ENCODE measurements at places on chromosomes 5 and 9.

- DNase-seq, result no peak
These were observed 68.8 kb downstream of the ITGA1 start for GRCh38 chr5:52856564-52856963.

DNA sequence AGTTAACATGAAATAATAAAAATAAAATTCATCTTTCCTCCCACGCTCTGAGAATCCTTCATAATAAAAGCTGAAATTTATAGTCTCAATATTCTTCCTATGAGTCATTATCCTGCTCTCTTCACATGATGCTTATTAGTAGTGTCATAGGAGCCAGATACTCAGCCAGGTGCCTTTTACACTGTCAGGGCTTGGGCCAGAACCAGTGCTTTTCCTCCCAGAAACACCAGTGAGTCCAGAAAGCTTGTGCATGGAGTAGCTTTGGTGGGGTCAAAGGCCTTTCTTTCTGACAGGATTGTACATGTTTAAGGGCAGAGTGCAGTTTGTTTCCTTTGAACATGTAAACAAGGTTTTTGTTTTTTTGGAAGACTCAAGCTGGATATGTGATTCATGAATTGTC is 6.8 kb downstream of the LSM11 start:
- DNase-seq, result no peak

- no peak for DNase-seq
These were observed 794.4 kb upstream of the ACO1 start for GRCh38 chr9:31590091-31590490.

DNA sequence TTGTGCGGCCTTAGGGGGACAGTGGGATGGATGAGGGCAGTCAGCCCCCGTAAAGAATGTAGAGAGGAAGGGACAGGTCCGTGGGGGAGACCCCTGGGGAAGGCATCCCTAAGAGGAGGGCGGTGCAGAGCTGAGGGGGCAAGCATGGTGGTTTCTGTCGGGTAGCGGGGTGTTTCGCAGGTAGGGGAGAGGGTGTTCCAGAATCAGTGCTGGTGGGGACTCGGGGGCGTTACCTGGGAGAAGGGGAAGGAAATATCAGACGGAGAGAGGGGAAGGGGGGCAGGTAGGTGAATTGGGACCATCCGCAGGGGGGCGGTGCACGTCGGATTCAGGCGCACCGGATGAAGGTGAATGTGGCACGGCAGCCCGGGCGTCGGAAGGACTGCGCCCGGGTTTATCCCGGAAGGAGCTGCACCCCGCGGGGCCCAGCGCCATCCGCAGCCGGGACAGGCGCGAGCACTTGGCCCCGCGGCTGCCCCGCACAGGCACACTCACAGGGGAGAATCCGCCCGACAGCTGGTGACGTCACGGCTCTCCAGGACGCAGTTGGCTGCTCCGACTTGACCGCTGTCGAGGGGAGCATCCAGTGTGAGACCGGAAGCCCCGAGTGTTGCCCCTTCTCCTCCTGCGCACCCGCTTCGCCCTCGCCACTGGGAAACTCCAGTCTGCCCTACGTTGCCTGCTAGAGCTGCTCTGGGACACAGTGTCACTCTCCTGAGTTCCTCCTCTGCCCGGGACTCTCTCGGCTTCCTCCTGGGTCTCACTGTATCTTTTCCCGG is 1.3 kb downstream of the CD72 start:
- peak; percentile 82 for DNase-seq

DNA sequence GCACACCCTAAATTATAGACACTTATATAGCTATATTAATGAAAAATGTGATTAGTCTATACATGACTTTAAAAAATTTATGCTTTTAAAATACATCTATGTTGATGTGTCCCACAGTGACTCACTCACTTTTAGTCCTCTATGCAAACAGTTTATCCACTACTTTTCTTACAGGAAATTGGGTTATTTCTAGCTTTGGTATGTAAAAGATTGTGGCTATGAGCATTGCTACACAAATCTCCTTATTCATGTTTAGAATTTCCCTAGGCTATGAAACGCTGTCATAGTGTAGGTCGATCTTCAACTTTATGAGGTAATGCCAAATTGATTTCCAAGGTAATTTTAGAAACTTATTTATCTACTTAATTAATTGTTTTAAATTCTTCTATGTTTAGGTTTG is 687.4 kb downstream of the PRR16 start:
- no peak for DNase-seq

DNA sequence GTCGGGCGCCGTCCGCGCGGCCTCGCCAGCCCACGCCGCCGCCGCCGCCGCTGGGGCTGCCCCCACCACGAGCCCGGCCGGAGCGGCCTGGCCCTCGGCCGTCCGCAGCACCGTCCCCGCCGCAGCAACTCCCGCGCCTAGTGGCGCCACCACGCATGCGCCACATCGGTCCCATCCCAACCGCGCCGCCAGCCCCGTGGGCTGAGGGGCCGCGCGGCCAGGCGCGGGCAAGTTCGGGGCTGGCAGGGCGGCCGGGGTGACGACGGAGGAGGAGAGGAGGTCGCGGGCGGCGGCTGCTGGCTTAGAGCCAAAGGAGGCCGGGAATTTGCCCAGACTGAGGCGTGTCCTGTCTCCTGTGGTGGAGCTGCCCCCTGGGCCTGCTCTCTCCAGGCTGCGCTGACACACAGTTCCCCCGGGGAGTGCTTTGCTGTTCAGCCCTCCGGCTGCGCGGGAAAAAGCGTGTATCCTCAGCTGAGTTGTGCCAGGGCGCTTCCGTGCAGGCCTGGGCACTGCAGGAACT is at the start of gene TUSC1:
TUSC1 (minus strand) TSS at position 298 of the 520 bp plus-strand sequence; CDS start at position 166, 132 bp downstream.
- DNase-seq, result no peak

GRCh38 chr5:39148983-39149534 is 70.3 kb downstream of the FYB1 start:
- peak; percentile 72 for DNase-seq

DNA sequence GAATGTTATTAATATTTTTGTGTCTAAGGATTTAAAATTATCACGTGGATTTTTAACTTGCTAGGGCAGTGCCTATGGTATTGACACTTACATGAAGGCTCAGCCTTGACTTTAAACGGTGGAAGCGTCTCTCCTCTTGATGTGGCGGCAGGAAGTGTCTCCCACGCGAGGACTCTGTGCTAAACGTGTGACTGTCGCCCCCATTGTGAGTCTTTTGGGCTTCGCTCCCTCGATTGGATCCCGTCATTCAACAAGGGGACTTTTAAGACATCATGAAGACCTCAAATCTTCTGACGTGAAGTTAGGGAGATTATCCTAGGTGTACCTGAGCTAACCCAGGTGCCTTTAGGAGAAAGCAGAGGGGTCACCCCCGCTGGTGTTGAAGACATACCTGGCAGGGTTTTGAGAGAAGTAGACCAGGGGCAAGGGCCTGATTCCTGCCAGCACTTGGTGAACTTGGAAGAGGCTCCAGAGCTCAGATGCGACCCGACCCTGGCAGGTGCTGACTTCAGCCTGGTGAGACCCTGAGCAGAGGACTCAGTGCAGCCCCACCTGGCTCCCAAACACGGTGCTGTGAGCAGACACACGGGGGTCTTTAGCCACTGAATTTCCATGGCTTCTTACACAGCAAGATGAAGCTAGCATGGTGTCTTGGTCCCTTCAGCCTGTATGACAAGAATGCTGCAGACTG is 55.7 kb upstream of the IRX4 start:
- no peak for DNase-seq

GRCh38 chr5:109998208-109998607 is 308.5 kb downstream of the MAN2A1 start:
- no peak for DNase-seq

- no peak for DNase-seq
These were observed 866 bp upstream of the SEMA6A start for GRCh38 chr5:116575326-116576052.

DNA sequence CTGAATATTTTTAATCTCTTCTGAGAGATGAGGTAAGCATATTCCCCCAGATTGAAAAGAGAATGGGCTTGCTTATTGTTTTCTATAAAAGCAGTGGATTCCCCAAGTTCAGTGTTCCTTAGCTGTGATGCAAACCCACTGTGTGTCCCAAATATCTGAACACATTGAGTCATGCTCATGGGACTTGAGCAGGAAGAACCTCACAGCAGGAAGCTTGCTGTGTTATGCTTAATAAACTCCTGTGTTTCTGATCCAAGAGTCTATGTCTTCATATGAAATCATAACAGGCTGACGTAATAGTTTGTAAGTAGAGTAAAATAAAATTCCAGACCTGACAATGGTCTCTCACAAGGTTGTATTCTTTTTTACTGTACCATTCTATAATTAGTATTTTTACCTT is 24.8 kb upstream of the LOX start:
- DNase-seq, result no peak

- DNase-seq, result no peak
These were observed 43.1 kb downstream of the MED27 start for GRCh38 chr9:132036521-132036920.

GRCh38 chr9:84856181-84856632 is 186.7 kb downstream of the NTRK2 start:
- DNase-seq, result no peak

DNA sequence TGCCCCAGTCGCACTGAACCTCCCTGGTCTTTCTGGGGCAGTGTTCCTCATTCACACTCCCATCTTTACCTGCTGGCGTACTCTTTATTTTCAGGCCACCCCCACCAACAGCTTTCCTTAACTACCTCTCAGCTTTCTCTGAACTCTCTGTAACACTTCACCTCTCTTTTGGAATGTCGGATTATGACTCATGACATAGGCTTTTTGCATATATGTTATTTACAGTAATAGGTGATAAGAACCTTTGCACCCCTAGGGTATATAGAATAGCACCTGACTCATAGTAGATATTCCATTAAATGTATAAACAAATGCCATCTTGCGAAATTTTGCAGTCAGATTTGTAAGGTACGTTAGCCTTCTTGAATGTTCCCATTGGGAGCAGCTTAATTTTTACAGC is 52.9 kb upstream of the MIER3 start:
- no peak for DNase-seq

GRCh38 chr5:68565427-68565826 is 349.9 kb downstream of the PIK3R1 start:
- DNase-seq, result peak; percentile 64

GRCh38 chr9:86494644-86495111 is 140.5 kb upstream of the TUT7 start:
- no peak for DNase-seq

DNA sequence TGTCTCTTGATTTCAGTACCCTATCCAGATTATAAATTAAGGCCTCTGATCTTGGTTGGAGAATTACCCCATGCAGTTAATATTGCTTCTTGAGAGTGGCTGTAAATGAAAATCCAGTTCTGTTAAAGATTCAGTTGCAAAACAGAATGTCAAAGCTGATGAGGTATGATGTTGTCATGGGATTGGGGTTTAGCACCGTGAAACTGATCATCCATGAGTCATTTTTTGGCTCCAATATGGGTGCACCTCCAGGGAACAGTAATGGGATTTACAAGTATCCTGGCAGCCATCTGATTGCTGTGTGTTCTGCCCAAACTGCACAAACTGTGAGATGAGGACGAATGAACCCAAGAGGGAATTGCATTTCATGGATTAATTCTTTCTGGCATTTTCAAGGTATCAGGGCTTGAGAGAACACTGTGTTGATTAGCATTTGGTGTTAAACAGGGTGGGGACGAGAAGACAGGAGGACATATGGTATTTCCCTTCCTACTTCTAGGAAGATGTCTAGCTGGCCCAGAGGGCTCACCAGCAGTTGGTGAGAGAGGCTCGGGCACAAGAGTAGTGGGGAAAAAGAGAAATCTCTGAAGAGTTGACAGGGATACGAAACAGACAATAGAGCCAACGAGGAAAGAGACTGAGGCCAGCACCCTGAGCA is 214.7 kb downstream of the GAS1 start:
- no peak for DNase-seq

DNA sequence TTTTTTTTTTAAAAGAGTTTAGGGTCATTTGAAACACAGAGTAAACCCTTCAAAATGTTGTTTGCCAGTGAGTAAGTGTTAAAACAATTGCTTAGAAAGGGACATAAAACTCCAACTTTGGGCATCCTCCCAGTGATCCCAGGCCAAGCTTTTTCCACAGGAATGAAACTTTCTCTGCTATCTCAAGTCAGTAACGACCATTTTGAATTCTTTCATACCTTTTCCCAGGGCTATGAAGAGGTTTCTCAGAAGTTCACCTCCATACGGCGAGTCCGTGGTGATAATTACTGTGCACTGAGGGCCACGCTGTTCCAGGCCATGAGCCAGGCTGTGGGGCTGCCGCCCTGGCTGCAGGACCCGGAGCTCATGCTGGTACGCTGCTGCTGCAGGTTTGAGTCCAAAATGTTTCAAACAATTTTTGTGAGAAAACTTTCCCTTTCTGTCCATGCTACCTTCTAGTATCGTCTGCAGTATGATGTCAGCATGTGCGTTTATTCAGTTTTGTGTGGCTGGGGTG is 16.8 kb downstream of the OTULIN start:
- no peak for DNase-seq

GRCh38 chr5:158084292-158084691 is 225.3 kb upstream of the CLINT1 start:
- DNase-seq, result no peak

GRCh38 chr9:134360897-134361296 is 34.6 kb downstream of the RXRA start:
- DNase-seq, result no peak

GRCh38 chr9:33468215-33468730 is 5.5 kb downstream of the NOL6 start:
- no peak for DNase-seq

GRCh38 chr9:18255158-18255629 is 218.8 kb upstream of the ADAMTSL1 start:
- peak; percentile 57 for DNase-seq

DNA sequence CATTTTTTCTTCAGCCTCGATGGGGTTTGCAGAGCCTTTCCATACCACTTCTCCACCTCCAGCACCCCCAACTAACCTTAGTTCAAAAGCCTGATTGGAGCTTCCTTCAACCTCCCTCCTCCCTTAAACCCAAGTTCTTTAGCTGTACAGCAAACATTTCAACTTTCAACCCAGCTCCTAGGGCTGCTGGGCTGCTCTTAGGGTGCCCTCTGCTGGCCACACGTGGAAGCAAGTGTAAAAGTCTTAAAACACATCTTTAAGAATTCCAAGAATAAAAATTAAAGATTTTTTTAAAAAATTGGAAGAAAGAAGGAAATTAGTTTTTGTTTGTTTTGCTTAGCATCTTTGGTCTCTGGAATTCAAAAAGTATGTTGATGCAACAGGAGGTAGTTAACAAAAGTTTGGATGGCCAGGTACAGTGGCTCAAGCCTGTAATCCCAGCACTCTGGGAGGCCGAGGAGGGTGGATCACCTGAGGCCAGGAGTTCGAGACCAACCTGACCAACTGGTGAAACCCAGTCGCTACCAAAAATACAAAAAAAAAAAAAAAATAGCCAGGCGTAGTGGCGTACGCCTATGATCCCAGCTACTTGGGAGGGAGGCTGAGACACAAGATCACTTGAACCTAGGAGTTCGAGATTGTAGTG is 15.5 kb upstream of the HSD17B3 start:
- no peak for DNase-seq
